Hematopoietic multipotent progenitor cell treated with erythropoietin and hydrocortisone succinate and interleukin-3 and kit ligand, for 6 days (in vitro differentiated cells): ENCODE measurements at places on chromosomes 12 and 14.
A peak's percentile ranks its signal among the peaks of the same experiment; 100 is the strongest.

- no peak for DNase-seq
Measured at GRCh38 chr12:30417697-30418231, 277.9 kb downstream of the IPO8 start.

GRCh38 chr12:109467978-109468676 lies 9.0 kb downstream of the KCTD10 start:
- peak; percentile 73 for DNase-seq

GRCh38 chr12:131917139-131917710 lies 11.9 kb upstream of the PUS1 start:
- DNase-seq = no peak

GRCh38 chr14:44297437-44297836 lies 209.6 kb downstream of the FSCB start:
- DNase-seq = no peak

DNA sequence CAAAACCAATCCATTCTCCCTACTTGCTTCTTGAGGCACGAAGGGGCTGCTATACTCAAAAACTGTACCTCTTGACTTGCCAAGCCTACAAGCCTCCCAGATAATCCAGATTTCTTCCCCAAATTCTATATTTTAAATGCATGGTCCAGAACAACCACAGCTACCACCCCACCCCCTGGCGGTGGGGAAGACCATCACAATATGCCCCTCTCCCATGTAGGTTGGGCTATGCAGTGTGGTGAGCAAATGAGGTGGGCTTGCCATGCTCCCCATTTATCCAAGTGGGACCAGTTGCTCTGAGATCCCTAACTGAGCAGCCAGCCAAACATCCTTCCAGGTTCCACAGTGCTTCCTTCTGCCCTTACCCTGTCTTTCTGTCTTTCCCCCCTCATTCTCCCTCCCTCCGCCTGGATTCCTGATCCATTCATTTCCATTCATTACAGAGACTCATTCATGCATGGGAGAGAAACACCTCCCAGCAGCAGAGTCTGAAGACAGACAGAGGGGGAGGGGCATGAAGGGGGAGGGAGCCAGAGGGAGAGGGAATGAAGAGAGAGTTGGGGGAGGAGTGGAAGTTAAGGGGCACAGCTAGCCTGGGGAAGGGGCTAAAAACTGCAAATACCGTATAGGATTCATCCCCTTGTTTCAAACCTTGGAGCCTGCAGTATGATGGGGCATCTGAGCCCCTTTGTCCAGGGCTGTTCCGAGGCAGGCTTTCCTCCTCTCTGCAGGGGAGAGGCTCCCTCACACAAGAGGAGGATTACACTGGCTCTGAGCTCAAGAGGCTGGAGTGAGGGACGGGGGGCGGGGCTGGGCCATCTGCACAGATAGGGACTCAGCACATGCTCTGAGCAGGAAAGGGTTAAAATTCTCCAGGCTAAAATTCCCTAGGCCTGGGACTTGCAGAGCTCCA lies 4.4 kb downstream of the ZNF219 start:
- DNase-seq = no peak

GRCh38 chr14:79510659-79511058 lies 700.6 kb downstream of the DIO2 start:
- DNase-seq = no peak

DNA sequence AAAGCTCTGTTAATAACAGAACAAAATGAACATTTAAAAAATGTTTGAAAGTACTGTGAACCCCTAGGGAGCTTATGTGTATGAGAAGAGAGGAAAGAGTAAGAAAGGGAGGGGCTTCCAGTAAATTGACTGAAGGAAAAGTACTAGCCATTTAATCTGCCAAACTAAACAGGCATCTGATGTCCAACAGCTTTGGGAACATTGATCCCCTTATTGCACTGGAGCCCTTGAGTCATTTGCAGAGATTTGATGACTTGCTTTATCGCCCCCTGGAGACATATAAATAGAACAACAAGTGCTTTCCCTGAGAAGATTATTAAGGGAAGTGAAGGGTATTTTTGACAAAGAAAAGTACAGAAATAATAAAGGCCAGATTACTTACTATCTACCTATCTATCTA lies 319.3 kb upstream of the NOVA1 start:
- peak; percentile 42 for DNase-seq
